Uterus (tissue), 4 donors: ENCODE measurements at places on chromosomes 1 and 21. TPM values are rescaled to one million over a fixed set of nuclear protein-coding genes. Genes with fewer than 3 reads are reported as not detected.

DNA sequence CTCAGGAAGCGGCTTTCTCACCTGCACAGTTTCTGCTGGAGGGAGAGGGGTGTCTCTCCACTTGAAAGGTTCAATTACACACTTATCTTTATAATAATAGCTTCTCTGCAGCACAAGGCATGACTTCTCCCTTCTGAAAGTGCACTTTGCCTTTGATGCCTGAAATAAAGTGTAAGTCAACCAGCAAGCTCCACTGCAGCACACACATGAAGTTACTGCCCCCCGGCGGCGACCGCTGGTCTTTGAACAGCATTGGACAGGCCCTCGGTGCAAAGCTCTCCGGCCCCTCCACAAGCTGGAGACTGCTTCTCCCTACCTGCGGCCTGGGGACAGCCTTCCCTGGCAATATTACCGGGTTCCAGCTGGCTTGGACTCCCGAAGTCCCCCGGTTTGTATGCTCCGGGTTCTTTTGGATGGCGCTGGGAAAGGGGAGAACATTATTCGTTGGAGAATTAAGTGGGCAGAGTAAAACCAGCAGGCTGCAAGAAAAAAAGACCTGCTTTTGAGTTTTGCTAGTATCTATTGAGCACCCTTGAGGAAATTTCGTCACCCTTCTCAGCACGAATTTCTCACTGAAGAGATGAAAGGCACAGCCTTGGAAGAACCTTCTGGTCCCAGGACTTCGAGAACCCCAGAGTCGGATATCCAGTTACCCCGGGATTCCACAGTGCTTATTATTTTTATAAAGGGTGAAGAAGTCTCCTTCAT is 11.8 kb downstream of the RCAN1 start:
- DNase-seq: peak; percentile 65

DNA sequence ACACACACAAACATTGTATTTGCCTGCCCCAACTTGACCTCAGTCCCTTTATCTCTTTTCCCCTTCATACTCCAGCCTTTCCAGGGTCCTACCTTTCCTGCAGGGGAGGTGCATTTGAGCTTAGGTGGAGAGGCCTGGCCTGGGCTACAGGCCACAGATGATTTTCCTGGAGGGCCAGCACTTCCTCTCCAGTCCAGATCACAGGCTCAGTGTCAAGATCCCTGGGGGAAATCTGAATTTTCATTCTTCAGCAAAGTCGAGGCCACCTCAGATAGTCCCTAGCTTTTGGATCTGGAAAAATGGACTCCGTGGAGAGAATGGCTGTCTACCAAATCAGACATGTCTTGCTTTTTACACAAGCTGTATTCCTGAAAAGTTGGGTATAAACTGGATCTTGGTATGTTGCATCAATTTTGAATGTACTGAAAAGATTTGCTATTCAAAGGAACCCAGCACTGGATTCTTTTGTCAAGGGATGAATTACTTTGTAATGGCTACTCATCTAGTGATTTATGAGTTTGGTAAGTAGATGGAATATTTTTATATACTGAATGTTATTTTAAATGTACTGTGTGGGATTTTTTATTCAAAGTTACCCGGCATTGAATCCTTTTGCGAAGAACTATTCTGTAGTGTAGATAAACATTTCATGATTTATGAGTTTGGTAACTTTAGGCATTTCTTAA is 78.7 kb downstream of the DDR2 start:
- no peak for DNase-seq

- peak; percentile 42 for DNase-seq
Measured at GRCh38 chr1:108560874-108561459, 1.1 kb downstream of the EEIG2 start.

DNA sequence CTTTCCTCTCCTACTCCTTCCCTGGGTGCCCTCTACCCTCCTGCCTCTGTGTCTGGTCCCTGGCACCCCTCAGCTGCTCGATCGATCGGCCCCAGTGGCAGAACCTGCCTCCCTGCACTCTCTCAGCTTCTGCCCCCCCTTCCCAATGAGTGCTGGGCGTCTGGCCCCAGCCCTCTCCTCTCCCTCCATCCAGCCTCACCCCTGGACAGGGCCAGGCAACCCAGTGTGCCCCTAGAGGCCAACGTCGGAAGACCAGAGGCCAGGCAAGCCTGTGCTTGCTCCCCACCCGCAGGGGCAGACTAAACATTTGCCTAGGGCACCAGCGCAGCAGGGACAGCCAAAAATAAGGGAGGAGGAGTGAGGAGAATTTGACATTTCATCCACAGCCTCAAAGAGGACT is 43.5 kb downstream of the LGR6 start:
- DNase-seq: no peak

DNA sequence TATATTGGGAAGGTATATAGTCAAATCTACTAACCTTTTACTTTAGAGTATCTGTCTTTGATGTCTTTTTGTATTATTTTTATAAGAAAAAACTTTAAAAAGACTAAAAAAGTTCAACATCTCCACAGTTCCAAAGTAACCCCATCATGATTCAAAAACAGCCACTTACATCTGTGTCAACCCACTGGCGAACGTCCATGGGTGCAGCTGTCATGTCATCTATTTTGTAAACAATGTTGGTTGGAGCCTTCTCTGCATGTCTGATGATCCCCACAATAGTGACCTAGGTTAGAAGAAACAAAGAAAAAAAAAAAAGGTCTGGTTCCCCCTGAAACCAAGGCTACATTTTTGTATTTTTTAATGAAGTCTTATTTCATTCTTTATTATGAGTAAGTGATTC is 28.0 kb upstream of the SMPDL3B start:
- DNase-seq: no peak

DNA sequence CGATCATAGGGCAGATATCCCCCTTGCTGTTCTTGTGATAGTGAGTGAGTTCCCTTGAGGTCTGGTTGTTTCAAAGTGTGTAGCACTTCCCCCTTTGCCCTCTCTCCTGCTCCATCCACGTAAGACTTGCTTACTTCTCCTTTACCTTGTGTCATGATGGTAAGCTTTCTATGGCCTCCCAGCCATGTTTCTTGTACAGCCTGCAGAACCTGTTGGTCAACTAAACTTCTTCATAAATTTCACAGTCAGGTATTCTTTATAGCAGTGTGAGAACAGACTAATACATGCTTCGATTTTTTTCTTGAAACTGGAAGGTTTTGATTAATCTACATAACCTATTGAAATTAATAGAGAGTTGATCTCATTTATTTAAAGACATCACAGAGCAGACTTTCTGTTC is 302.5 kb upstream of the PBX1 start:
- DNase-seq: no peak

GRCh38 chr1:72431810-72432209 is 149.5 kb upstream of the NEGR1 start:
- no peak for DNase-seq

DNA sequence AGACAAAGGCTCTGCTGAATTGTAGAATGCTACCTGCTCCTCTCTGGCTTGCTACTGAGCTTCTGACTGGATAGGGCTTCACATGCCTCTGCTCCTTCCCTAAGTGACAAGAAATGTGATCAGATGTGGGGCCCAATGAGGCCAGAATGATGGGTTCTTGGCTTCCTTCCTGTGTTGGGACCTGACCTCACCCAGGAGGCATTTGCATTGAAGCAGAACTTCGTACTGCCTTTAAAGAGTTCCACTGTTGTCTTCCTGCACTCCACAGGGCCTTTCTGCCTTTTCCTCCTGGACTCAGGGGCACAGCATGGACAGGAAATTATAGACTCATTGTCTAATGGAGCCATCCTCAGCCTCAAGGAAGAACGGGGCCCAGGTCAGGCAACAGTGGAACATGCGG is 14.3 kb downstream of the ZNF670 start:
- DNase-seq: no peak

DNA sequence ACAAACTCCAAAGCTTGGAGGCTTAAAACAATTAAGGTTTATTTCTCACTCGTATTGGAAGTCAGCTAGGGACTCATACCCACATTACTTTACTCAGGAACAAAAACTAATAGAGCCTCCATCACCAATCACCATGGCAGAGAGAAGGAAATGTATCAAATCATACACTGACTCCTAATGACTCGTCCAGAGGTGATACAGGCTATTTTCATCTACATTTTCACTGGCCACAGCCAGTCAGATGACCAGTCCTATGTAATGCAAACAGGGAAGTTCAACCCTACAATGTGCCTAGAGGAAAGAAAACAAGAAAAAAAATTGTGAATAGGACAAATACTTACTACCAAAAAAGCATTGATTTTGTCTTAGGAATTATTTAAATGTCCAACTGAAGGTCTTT is 110.3 kb downstream of the SEC16B start:
- DNase-seq: no peak

GRCh38 chr1:119984771-119985170 is 84.7 kb downstream of the NOTCH2 start:
- DNase-seq: no peak

DNA sequence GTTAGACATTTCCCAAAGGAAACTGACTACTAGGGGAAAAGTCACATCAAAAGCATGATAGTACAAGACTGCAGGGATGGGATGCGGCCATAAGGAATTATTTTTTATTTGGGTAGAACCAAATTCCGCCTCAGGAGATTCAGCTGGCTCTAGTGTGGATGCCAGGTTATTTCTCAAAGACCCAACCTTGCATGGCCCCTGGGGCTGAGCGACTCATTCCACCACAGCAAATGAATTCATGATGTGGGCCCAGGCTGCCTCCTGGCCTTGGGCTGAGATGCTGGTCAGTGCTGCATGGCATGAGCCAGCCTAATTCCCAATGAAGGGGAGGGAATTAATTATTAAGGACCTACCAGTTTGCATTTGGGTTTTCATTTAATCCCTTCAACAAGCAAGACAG is 11.8 kb downstream of the TMEM35B start:
- no peak for DNase-seq

DNA sequence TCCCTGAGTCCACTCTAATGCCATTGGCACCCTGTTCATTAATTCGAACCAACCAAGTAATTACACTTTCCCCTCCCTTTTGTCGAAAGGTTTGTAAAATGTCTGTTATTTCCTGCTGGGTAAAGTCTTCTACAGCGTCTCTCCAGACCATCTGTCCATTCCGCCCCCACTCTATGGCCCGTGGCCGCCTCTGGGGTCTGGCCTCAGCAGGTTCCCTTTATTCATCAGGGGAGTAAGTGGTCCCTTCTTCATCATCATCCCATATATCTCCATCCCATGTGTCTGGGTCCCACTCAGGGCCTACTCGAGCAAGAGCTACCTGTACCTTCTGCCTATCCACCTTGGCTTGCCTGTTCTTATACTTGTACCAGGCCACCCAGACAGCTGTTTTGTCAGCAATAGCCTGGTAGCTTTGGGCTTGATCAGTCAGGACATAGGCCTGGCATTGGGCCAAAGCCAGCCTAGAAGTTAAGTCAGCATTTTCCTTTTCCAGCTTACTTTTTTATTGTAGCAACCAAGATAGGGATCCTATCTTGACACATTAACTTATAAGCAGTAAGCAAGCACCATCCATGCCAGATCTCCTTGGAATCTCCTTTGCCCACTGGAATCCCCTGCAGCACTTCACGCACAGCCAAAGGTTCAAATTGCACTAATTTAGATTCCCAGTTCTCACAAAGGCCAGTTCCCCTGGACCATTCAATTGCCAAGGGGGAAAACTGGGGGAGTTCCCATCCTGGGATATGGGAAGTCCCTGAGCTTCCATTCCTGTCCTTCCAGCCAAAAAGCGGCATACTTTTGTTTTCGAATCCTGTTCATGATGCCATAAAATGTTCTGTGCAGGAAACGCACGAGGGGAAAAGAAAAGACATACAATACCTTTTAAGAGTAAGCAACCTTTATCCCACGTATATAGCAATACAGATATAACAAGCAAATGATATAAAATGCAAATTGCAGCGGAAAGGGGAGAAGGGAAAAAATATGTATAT is 6.6 kb upstream of the STUM start:
- no peak for DNase-seq

- no peak for DNase-seq
Measured at GRCh38 chr1:178232949-178233348, 139.0 kb downstream of the RASAL2 start.

- no peak for DNase-seq
Measured at GRCh38 chr1:15492596-15492995, 16.7 kb downstream of the CELA2B start.

- no peak for DNase-seq
Measured at GRCh38 chr1:45979074-45979777, 153.2 kb downstream of the PIK3R3 start.

- DNase-seq: peak; percentile 12
Measured at GRCh38 chr1:228367798-228368791, 38.5 kb downstream of the TRIM11 start.

DNA sequence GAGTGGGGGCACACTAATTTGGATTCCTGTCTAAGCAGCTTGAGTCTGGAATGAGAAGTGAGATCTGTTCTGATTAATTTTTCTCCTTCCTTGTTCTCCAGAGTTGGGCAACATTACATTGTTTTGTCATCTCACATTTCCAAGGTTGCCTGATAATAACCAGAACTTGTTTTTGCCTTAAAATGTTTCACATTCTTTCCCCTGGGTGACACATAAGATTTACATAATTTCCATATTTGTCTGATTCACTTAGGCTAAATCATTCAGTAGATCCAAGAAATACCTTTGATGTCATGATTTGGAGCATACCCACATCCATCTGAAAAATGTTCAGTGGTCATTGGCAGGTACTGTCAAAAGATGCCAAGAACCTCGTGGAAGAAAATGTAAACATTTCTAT is 60.3 kb downstream of the XCL2 start:
- DNase-seq: no peak

- DNase-seq: no peak
Measured at GRCh38 chr21:38308532-38309119, 51.8 kb downstream of the KCNJ15 start.

DNA sequence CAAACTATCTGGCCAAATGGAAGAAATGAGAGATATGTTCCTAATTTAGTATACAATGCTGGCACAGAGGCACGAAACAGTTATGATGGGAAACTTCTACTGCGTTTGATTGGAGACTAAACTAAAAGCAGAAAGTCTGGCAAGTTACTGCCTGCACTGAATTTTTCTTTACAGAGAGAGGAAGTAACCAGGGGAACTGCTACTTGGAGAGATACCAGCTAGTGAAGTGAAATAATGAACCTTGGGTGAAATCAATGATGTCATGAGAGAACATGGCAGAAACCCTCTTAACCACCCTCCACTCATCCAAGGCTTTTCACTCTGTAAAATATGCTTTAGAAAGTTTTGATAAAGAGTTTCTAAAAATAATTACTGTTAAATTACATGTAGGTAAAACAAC is 29.3 kb downstream of the NIBAN1 start:
- no peak for DNase-seq

The ABCB10 gene
- total RNA-seq: 26.8 TPM

The SON gene
- total RNA-seq: 420 TPM

The EVA1C gene
- total RNA-seq: 43.3 TPM

The TMEM54 gene
- 25.9 TPM for total RNA-seq

The MAGI3 gene
- 37.5 TPM for total RNA-seq

The COL11A1 gene
- total RNA-seq: not detected

The OSCP1 gene
- total RNA-seq: 8.2 TPM

The HUNK gene
- total RNA-seq: 2.4 TPM

The SPATA17 gene
- 2.4 TPM for total RNA-seq

The AMY2A gene
- not detected for total RNA-seq

The FCRL5 gene
- total RNA-seq: 0.48 TPM

The SPRR4 gene
- total RNA-seq: not detected
